ENCODE measurements at places on chromosomes 6 and 20. TPM values are rescaled to one million over a fixed set of nuclear protein-coding genes. Genes with fewer than 3 reads are reported as not detected.

ARHGAP40 gene
- not detected for total RNA-seq

HDGFL1 gene
- total RNA-seq = not detected

ROMO1 gene
- total RNA-seq = 230 TPM

CD83 gene
- 1.4 TPM for total RNA-seq

GSTA3 gene
- not detected for total RNA-seq

LST1 gene
- total RNA-seq = not detected

GJA10 gene
- not detected for total RNA-seq

C20orf204 gene
- total RNA-seq = 1.4 TPM

RBM38 gene
- total RNA-seq = 3.8 TPM

HLA-DMB gene
- not detected for total RNA-seq

CTAGE9 gene
- total RNA-seq = not detected

MED23 gene
- 48.2 TPM for total RNA-seq

RFX6 gene
- total RNA-seq = not detected

KHDC1L gene
- 0.26 TPM for total RNA-seq

HSPA1B gene
- 152 TPM for total RNA-seq

IRAK1BP1 gene
- 9.9 TPM for total RNA-seq

TMEM217 gene
- total RNA-seq = 2.6 TPM

CRISP2 gene
- not detected for total RNA-seq

LZTS3 gene
- total RNA-seq = 2.9 TPM

F13A1 gene
- 0.54 TPM for total RNA-seq

PNLDC1 gene
- 0.65 TPM for total RNA-seq

TGM2 gene
- total RNA-seq = 60.4 TPM

CLVS2 gene
- 0.11 TPM for total RNA-seq

SLC22A16 gene
- not detected for total RNA-seq

MAK gene
- 0.13 TPM for total RNA-seq

SLC13A3 gene
- total RNA-seq = 1.6 TPM

SLC35F1 gene
- not detected for total RNA-seq

ASIP gene
- not detected for total RNA-seq

GSTA2 gene
- not detected for total RNA-seq

MYH7B gene
- total RNA-seq = 0.13 TPM

ZNF343 gene
- 7.4 TPM for total RNA-seq

SLC44A4 gene
- 0.22 TPM for total RNA-seq

RSPO3 gene
- 19.3 TPM for total RNA-seq

CFAP206 gene
- 1.2 TPM for total RNA-seq

MICA gene
- total RNA-seq = 15.9 TPM

DLGAP4 gene
- total RNA-seq = 29.3 TPM

ARFGEF3 gene
- total RNA-seq = 6.5 TPM

DTNBP1 gene
- total RNA-seq = 5.2 TPM

HLA-G gene
- 0.13 TPM for total RNA-seq

CTNNBL1 gene
- 24.0 TPM for total RNA-seq

ADGRG6 gene
- total RNA-seq = 71.5 TPM

LBP gene
- total RNA-seq = 2.1 TPM

TEAD3 gene
- 7.2 TPM for total RNA-seq

SSTR4 gene
- total RNA-seq = not detected

BMP5 gene
- total RNA-seq = 0.13 TPM

SRC gene
- total RNA-seq = 25.0 TPM

SPDEF gene
- not detected for total RNA-seq

CSNK2A1 gene
- total RNA-seq = 107 TPM

CRISP1 gene
- not detected for total RNA-seq

TMEM200A gene
- 54.5 TPM for total RNA-seq

IMPG1 gene
- total RNA-seq = not detected

BMP7 gene
- total RNA-seq = not detected

EIF2S2 gene
- 113 TPM for total RNA-seq

WASF1 gene
- 14.7 TPM for total RNA-seq

MAP7 gene
- total RNA-seq = 1.4 TPM
